ENCODE measurements at places on chromosomes 2 and 18.
A peak's percentile ranks its signal among the peaks of the same experiment; 100 is the strongest.

DNA sequence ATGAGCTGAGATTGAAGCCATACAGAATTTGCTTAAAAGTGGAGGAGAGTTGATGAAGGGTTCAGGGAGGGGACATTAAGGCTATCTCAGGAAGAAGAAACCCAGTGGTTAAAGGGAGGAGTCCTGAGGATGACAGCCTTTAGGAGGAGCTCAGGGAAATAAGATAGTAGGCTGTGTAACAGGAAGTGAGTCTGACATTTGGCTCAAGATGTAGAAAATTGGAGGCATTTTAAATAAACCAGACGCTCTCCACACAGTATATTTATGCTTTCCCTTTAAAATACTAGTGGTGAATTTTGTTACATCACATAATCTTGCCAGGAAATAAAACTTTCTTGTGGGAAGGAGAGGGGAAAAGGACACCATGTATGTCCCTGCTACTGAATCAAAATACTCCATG lies 11.6 kb downstream of the KCNH7 start:
- DNase-seq: no peak

GRCh38 chr2:224969633-224970260 lies 72.5 kb downstream of the DOCK10 start:
- no peak for DNase-seq

DNA sequence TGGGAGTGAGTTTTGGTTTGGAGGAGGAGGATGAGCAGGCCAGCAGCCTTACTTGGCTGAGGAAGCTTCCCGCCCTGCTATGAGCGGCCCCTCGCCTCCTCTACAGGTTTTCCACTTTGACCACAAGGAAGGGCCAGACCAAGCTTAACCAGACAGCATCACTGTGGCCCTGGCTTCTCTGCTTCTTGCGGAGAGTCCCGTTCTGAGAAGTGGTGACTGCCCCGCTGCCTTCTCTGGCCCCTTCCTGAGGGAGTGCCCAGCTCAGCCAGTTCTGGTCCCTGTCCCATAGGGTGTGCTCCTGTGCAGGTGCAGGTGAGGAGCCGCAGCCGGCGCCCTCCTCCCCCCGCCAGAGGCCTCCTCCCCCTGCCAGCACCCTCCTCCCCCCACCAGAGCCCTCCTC lies 101.0 kb downstream of the FAM210A start:
- DNase-seq: no peak

- peak; percentile 45 for DNase-seq
Observed at GRCh38 chr2:54106631-54107454, 8.6 kb upstream of the ACYP2 start.

- DNase-seq: no peak
Observed at GRCh38 chr2:224611938-224612337, 26.8 kb upstream of the CUL3 start.

GRCh38 chr2:240645801-240646175 lies 20.5 kb downstream of the GPR35 start:
- no peak for DNase-seq

DNA sequence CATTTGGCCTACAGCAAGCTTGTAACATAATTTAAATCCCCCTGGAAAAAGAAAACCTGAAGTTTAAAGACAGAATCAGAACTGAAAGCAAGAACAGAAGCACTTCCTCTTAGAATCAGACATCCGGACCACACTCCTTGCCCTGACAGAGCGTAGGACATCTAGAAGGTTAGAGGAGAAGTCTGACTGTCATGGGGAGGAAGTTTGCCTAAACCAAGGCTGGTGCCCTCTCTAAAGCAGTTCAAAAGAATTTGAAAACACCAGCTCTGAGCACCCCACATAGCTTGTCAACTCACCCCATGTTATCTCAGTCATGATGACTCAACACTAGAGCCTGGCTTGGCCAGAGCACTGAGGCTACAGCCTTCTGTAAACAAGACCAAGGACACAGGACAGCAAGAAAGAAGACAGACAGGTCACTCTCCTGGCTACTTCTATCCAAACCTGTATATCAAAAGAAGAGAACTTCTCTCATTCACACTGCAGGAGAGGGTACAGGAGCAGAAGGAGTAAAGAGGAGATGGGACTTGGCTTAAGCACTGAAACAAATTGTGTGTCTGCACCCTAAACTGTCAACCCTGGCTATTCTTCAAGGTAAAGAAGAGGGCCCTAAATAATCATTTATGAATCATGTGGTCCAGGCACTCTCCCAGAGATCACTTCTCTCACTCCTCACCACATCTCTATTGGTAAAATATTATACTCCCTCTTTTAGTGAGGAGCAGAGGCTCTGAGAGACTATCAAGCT lies 198.6 kb downstream of the MEMO1 start:
- DNase-seq: peak; percentile 53

- DNase-seq: no peak
Observed at GRCh38 chr2:161048317-161048716, 111.9 kb upstream of the TANK start.

DNA sequence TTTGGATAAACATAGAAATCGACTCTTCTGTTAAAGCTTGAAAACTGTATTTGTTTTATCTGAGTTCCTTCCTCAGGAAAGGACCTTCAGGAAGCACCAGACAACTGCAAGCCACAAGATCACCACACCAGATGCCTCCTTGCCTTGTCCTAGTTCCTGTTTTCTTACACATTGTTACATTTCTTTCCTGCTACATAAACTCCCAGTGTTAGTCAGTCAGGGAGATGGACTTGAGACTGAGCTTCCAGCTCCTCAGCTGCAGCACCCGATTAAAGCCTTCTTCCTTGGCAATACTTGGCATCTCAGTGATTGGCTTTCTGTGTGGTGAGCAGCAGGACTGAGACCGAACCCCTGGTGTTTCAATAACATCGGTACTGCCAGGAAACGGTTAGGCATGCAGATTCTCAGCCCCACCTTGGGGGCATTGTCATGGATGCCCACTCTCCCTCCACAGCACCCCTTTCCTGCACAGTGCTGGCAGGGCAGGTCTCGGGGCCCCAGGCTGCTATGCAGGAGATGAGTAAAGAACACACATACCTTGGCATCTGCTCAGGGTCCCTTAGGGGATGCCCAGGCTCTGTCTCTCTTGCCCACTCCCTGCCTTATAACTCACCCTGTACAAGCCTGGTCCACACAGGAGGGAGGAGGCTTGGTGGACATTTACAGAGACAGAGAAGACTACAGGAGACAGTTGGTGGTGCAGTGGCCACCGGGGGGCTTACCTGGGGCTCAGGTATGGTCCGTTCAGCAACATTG lies 32.6 kb downstream of the ANKMY1 start:
- DNase-seq: no peak

DNA sequence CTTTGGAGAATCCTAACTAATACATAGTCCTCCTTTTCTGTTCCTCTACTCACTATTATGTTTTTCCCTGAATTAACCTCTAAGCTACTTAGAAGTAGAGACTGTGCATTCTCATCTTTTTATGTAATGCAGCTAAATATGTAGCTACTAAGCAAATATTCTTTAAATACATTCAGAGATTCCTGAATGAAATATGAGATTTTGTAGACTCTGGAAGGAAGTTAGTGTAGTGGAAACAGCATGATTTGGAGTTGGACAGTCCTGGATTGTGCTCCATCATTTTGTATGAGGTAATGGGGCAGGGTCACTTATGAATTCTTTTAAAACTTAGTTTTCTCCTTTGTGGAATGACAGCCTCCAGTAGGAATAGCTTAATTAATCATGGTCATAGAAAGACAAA lies 24.7 kb upstream of the NT5C1B start:
- DNase-seq: no peak

DNA sequence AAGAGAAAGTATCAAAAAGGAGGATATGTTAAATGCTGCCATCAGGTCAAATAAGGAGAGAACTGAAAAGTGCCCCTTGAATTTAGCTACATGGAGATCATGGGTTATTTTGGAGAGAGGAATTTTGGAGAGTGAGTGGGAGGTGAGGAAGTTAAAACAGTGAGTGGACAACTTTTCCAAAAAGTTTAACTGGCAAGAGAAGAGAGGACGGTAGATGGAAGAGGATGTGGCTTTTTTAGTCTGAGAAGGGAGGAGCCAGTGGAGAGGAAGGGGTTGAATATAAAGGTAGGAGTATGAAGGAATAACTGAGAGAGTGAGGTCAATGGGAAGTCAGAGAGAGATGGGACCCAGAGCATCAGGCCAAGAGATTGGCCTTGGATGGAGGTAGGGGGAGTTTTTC lies 62.5 kb upstream of the NFE2L2 start:
- DNase-seq: peak; percentile 40

DNA sequence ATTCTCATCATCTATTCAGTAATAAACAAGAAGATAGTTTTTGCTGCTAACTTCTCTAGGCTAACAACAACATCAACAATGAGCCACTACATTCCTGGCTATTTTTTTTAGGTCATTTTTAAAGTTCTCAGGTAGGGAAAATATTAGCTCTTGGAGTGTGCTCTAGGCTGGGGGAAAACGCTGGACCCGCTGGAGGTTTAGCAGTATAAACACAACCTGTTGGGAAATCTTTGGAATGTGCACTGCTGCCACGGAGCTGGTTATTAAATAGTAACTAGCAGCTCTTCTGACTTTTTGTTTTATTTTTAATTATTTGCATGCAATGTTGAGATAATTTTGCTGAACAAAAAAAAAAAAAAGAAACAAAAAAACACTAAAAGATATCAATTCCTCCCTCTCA lies 892.1 kb upstream of the ACVR2A start:
- no peak for DNase-seq

DNA sequence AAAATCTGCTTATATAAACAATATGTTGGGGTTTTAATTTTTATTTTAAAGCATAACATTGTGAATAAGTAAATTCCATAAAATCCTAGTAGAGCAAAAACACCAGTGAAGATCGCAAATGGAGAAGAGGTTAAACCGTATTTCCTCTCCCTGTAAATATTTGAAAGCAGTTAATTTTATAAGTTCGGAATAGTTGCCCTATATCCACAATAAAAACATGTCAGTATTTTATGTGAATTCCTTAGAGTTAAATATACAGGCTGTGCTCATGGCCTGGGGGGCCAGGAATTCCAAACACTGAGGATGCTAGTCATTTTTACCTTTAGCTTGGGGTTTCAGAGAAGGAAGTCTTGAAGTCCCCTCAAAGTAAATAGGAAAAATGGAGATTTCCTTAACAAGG lies 135.0 kb downstream of the FIGN start:
- no peak for DNase-seq

GRCh38 chr18:55582325-55582724 lies 5.7 kb downstream of the TCF4 start:
- no peak for DNase-seq

DNA sequence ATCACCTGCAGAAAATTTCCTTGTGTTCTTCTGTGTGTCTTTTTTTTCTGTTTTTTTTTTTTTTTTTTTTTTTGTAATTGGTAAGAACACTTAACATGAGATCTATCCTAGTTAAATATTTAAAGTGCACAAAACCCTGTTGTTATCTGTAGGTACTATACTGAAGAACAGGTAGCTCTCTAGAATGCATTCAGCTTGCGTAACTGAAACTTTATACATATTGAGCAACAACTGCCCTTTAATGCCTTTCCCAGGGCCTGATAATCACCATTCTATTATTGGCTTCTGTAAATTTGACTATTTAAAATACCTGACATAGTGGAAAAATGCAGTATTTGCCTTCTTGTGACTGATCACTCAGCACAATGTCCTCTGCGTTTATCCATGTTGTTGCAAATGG lies 701.8 kb downstream of the SUCLG1 start:
- no peak for DNase-seq

DNA sequence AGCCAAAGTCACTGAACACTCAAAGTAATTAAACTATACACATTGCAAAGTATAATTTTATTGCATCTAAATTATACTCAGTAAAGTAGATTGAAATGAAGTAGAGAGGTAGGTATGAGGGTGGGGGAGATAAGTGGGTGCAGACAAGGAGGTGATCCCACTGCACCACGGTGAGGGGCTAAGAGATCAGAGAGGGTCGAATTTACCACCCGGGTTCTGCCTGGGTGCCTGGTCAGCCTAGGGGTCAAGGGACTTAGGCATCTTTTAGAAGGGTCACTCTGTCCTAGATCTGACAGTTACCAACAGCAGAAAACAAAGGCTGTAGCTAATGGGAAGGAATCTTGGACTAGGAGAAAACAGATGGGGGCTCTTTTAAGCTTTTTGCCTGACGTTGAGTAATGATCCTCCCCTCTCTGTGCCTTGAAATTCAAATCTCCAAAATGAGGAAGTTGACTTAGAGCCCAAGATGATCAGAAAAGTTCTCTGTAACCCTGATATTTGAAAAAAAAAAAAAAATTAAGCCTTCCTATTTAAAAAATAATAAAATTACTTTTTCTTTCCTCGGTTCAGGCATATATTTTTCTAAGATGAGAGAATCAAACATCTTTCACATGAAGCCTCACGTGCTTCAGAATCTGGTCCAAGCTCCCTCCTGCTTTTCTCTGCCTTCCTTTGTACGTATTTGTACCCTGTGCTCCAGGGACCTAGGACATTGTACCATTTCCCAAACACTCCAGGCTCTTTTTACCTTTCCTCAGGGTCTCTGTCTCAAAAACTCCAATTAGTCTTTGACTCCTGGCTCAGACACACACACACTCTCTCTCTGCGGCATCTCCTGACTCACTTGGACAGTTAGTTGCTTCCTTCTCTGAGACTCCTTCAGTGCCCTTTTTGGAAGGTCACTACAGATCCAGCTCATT lies 353.9 kb downstream of the CYRIA start:
- no peak for DNase-seq

DNA sequence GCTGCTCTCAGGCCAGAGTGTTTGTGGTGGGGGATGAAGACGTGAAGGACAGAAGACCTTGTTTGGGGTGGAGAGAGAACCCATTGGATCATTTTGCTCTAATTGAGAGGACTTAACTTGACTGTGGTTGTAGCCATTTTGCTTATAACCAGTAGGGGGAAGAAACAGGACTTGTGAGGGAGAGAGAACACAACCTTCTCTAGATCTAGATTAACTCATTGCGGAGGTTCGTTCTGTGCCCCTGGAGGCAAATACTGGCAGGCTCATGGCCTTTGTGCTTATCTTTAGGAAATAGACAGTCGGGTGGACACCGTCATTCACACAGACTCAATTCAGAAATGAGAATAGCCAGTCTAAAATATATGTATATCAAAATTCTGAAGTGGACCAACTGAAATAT lies 147.0 kb upstream of the LHCGR start:
- DNase-seq: no peak

DNA sequence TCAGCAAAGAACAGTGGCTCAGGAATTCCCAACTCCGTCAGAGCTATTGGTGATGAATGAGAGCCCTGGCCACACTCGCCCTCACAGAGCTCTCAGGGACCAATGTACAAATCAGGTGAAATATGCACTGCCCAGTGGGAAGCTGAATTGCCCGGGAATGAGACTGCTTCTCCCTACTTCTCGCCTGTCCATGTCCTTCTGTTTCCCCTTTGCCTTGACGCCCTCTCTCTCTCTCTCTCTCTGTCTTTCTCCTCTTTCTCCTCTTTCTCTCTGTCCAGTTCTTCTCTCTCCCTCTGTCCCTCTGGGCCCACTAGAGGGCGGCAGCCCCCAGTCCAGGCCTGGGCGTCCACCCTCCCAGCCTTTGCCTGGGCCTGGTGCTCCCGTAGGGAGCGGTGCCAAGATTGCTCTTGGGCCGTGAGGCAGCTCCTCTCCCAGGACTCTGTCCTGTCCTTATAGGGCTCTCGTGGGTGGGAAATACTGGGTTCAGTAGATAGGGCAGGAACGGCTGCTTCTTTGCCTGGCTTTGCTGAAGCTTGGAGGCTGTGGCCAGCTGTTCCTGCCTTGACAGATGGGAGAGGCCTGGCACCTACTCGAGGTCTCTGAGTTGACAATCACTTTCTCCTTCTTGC lies 28.4 kb upstream of the PUM2 start:
- DNase-seq: no peak

All from inflammatory macrophage treated with lipopolysaccharide for 1 hour (primary cell).